WERI-Rb-1 (cell line): ENCODE measurements at places on chromosomes 6 and 20.

DNA sequence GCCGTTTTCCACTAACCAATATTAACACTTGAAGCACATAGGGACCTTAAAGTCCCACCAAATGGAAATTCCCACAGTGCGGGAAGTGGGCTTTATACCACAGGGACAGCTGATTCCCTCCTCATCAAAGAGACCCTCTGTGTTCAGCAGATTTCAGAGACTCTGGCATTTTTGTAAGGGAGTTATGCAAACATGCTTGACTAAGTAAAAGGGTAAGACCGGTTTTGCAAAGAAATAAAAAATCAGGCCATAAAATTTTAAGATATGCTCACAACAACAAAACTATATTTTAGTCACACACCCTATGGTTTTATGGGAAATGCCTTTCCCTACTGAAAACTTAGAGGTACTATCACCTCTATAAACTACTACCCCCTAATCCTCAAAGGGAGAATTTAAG lies 45.4 kb upstream of the SPTLC3 start:
- no peak for DNase-seq

GRCh38 chr20:62059920-62060630 lies 5.6 kb downstream of the TAF4 start:
- no peak for DNase-seq

DNA sequence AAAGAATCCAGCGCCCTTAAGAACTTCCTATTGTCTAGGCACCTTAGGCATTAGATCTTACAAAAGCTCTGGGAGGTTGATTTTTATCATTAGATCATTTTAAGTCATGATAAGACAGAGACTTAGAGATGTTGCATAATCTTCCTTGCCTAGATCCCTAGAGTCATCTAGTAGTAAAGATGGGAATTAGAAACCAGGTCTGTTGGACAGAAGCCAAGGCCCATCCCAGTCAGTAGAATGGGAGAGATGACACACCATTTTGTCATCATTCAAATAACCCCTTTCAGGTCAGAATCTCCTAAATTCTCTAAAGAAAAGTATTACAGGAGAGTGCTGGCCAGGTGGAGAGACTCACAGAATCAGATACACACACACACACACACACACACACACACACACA lies 579.1 kb downstream of the BMP2 start:
- no peak for DNase-seq

GRCh38 chr6:22448291-22448711 lies 121.1 kb upstream of the HDGFL1 start:
- no peak for DNase-seq

- DNase-seq = no peak
These were observed 147.1 kb upstream of the THEMIS start for GRCh38 chr6:128047989-128048388.

- peak; percentile 98 for DNase-seq
These were observed 32.5 kb downstream of the PNPLA1 start for GRCh38 chr6:36302227-36302976.

DNA sequence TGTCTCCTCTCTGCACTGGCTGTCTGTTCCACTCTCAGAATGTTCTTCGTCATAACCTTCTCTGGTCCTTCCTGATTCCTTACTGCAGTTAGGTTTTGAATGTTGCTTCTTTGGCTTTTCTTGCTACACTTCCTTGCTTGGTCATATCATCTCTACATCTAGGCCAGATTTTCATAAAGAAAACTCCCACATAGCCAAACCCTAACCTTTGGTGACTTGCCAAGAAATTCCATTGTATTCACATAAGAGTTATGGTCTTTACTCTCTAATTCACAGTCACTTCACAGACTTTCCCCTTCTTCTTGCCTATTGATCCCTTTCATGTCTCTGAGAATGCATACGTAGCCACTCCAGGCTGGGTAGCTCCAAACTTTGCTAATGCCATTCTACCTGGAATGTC lies 41.9 kb upstream of the SIM1 start:
- no peak for DNase-seq

GRCh38 chr20:13221673-13222318 lies 722 bp downstream of the ISM1 start:
- DNase-seq = peak; percentile 61

- DNase-seq = no peak
These were observed 10.3 kb upstream of the MYB start for GRCh38 chr6:135170849-135171248.
